HFF-Myc (cell line): ENCODE measurements at places on chromosomes 11 and 22.

GRCh38 chr11:122100756-122101080 lies 15.3 kb downstream of the BLID start:
- DNase-seq = no peak

DNA sequence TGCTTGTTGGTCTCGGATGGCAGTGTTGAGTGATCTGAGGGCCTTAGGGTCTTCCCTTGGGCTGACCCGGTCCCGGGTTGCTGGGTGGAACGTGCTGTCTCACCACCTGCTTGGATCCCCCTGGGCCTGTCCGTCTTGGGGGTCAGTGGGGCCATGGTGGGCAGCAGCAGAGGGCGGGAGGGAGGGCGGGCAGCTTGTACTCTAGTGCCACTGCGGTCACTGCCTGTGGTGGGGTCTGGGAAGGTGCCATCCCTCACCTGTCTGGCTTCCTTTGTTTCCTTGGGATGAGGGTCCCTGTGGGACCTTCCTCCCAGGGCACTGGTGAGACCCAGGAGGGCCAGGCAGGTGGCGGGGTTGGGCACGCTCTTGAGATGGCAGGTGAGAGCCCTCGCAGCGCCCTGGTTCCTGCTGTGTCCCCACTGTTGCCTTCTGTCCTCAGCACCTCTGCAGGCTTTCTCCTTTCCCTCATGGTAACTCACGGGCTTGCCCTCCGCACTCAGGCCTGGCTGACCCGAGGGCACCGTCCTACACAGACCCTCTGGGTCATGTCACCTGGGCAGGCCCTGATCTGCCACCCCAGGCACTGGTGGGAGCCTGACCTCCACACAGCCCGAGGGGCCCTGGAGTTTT lies 34.2 kb downstream of the TBC1D22A start:
- DNase-seq = no peak

DNA sequence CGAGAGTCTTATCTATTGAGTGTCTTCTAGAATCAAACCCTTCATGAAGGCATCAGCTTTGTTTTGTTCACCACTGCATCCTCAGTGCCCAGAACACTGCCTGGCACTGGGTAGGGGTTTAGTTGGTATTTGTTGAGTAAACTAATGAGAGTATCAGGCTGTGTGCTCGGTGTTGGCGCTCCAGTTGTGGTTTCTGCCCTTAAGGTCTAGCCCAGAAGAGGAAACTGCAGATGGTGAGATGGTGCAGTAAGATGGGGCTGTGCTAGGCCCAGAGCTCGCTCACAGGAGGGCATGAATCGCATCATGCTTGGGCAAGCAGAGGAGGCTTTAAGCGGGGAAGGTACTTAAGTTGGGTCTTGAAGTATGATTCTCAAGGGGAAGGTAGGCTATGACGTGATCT lies 97.2 kb downstream of the FBXO7 start:
- DNase-seq = no peak

- no peak for DNase-seq
Measured at GRCh38 chr11:48004456-48004855, 24.1 kb downstream of the PTPRJ start.

- no peak for DNase-seq
Measured at GRCh38 chr22:35488513-35488912, 52.1 kb upstream of the RASD2 start.

DNA sequence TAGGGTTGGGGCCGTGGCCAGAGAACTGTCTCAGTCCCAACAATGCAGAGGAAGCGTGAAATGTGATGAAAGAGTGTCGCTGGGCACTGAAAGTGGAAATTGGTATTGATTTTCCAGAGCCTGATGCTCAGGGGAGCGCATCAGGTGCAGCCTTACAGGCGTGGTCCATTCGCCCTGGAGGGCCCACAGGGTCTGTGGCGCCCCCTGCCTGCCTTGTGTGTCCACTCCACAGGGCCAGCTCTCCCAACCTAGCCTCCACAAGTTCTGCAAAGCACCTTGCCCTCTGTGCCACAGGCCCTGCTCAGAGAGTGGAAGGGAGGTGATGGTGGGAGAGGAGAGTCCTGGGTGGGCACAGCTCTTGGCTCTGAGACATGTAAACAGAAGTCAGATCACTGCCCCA lies 54.9 kb upstream of the LMO1 start:
- DNase-seq = no peak

GRCh38 chr11:75797116-75797515 lies 17.9 kb upstream of the UVRAG start:
- DNase-seq = no peak

- DNase-seq = no peak
Measured at GRCh38 chr22:35883031-35883620, 145.5 kb downstream of the RBFOX2 start.

DNA sequence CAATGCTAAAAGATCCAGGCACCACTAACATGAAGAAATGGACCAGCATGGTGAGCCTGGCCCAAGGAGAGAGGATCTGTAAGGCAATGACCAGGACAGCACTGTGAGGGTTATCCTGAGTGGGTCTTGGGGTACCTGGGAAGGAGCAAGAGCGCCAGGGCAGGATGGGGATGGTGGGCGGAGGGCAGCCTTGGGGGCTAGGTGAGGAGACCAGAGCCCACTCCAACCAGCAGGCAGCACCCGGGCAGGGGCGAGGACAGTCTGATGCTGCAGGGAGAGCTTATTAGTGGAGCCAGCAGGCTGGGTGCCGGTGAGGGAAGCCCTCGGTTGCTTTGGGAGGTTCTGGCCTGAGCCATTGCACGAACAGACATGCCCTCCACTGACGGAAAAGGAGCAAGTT lies 10.7 kb upstream of the NAP1L4 start:
- no peak for DNase-seq

DNA sequence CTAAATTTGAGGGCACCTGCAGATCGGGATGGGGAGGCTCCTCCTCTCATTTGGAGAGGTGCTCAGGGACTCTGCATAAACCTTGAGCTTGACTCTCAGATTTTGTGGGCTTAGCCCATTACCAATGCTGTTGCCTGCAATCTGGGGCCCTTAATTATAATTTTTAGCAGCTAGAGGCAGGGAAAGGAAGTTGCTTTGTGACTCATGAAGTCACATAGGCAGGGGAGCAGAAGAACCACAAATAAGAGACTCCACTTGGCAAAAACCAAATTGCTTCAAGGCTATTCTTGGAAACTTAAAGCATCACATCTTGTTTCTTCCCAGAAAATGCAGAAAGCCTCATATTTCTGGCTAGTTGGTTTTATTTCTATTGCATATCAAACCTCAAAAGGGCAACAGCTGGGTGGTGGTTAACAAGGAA lies 46.9 kb downstream of the MICAL2 start:
- DNase-seq = no peak

- no peak for DNase-seq
Measured at GRCh38 chr11:32427935-32428664, 7.2 kb downstream of the WT1 start.

DNA sequence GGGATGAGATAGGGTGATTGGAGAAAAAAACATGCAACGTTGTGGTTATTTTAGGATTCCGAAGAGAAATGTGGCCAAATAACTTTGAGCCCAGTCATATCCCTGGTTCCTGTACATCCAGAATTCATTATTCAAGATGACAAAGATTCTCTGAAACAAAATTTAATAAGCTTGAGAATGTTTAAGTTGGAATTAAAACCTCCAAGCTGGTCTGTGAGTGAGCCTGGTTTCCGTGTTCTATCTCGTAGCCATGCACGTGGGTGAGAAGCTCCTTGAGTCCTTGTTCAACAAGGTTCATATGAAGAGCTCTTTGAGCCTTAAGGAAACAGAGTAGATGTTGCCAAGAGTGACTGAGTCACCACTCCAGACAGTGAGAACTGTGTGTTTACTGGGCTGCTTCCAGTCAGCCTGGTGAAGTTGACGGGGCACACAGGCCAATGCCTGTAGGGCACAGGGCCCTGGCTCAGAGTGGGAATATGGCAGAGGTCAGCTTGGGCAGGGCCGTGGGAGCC lies 206.5 kb downstream of the NAV2 start:
- peak; percentile 89 for DNase-seq

DNA sequence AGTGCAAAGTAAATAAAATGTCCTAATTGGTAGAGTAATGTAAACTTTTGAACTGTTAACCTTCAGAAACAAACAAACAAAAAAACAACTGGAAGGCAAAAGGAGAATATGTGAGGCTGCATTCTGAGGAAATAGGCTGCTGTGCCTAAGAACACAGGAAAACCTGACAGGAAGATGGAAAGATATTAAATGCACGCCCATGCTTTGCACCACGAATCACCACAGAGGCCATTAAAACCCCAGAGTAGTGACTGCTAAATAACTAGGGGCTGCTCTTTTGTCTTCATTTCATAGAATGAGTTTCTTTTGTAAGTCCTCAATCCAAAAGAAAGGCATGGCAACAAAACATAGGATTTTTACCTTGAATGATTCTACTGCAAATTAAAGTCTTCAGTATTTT lies 436.0 kb downstream of the RAB38 start:
- no peak for DNase-seq

DNA sequence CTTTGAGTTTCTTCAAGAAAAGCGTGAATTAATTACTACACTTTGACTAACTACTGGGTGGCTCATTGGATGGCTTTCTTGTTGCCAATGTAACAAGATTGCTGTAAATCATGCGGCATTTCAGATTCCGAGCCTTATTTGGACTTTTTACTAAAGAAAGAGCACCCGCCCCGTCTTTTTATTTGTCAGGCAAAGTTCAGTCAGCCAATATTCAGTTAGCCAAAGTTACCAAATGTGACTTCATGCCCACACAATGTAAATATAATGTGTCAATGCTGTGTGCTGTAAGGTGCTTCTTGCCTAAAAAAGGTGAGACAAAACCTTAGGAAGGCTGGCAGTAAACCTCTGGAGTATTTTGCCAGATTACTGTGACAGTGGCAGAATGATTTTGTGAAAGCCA lies 14.8 kb downstream of the FLI1 start:
- DNase-seq = no peak

DNA sequence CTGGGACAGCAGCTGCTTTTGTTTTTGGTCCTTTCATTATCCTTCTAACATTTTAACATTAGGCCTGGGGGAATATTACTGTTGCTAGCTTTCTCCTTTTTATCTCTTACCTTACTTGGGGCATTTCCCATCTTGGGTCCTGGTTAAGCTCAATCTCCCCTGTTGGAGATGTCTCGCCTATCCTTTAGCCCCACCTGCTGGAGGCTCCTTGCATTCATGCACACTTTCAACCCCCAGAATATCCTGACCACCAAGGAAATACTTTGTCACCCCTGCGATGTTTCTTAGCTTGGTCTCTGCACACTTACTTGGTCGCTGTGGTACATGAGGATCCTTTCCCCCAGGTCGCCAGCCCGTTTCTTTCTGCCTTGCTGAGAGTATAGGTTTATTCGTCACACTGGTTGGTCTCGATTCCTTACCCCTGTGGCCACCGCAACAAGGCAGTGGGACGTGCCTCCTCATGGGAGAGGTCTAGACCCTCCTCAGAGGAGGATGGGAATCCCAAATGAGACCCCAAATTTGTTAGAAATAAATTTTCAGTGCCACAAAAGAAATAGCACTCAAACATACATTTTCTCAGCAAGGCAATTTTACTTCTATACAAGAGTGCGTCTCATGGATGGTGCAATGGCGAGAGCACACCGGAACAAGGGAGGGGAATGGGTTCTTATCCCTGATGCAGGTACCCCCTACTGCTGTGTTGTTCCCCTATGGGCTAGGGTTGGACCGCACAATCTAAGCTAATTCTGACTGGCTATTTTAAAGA lies 5.4 kb upstream of the TXN2 start:
- no peak for DNase-seq
